ENCODE measurements at places on chromosomes 3 and 15.

- DNase-seq: no peak
These were observed 51.3 kb downstream of the SUCNR1 start for GRCh38 chr3:151924753-151925152.

GRCh38 chr3:135218782-135219181 is 423.7 kb downstream of the EPHB1 start:
- DNase-seq: no peak

DNA sequence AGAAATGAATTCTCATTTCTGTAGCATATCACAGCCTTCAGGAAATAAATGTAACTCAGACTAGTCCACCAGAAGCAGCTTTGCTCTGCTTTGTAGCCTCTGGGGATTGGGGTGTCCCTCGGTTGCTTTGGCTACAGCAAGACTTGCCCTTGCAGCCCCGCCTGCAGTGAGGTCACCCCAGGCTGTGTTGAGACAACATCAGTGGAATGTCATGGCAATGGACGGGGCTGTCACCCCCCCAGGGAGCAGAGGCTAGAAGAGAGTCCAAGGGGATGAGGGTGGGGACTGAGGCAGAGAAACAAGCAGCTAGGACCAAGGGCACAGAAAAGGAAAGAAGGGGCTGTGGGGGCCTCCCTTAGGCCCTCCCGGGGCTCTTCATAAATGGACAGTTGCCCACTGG is 854 bp downstream of the CLEC3B start:
- no peak for DNase-seq

GRCh38 chr3:149621218-149622005 is 36.4 kb downstream of the WWTR1 start:
- peak; percentile 67 for DNase-seq

DNA sequence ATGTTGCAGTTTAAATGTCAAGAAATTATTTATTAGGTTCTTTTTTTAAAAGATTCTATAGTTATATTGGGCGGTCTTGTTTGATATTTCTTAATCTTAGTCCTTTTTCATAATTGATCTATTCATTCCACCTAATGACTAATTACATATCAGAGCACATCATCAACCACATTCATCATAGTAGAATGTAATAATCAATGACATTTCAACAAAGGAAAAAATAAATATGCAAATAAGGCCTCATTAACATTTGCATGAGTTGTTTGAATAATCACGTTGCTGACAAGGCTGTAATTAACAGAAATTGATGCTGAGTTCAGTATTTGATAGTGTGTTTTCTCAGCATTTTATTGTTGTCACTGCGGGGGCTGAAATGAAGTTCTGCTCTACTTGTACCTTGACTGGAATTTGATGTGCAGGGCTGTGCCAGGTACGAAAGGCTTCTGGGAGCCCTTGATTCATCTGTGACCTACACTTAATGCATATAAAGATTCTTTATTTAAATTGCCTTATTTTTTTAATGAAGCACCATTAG is 215.7 kb downstream of the TCF12 start:
- DNase-seq: no peak

DNA sequence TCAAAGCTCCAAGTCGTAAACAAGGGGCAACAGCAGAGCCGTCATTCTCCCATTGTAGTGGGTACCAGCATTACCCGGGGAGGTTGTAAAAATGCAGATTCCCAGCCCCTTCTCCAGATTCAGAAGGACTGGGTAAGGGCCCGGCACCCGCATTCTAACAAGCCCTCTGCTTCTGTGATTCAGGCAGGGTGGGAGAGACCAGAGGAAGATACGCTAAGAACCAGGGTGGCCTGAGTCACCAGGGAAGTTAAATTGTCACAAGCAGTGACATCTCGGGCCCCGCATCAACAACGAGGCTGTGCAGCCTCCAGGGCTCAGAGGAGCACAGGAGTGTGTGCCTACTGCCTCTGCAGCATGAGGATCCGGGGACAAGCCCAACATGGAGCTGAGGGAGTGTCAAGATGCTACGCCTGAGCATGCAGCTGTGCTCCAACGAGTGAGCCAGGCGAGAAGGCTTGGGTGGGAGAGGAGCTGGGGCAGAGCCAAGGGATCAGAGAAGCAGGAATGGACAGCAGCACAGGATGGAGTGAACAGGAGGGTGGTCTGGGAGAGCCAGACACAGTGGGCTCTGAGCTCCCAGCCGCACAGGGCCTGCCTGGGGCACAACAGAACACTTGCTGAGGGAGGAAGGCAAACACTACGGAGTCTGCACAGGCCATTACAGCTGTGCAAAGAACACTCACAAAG is 68.5 kb downstream of the CPN2 start:
- DNase-seq: no peak

DNA sequence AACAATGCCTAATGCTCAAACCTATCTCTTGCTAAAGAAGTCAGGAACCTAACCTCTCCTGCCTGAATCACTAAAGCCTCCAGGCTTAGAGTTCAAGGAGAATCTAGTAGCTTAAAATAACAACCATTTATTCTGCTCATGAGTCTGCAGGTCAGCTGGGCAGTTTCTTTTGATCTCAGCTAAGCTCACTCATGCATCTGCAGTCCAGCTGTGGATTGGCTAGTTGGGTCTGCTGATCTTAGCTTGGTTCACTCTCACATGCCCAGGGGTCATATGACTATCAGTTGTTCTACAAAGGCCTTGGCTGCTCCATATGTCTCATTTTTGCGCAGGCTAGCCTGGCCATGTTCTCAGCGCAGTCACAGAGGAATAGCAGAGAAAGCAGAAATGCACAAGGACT is 109.2 kb upstream of the STT3B start:
- DNase-seq: peak; percentile 4

GRCh38 chr15:63992300-63992699 is 54.0 kb downstream of the DAPK2 start:
- no peak for DNase-seq

GRCh38 chr15:37104424-37104981 is 4.2 kb upstream of the MEIS2 start:
- DNase-seq: no peak

- DNase-seq: no peak
These were observed 212.2 kb downstream of the ZNF621 start for GRCh38 chr3:40736943-40737342.

DNA sequence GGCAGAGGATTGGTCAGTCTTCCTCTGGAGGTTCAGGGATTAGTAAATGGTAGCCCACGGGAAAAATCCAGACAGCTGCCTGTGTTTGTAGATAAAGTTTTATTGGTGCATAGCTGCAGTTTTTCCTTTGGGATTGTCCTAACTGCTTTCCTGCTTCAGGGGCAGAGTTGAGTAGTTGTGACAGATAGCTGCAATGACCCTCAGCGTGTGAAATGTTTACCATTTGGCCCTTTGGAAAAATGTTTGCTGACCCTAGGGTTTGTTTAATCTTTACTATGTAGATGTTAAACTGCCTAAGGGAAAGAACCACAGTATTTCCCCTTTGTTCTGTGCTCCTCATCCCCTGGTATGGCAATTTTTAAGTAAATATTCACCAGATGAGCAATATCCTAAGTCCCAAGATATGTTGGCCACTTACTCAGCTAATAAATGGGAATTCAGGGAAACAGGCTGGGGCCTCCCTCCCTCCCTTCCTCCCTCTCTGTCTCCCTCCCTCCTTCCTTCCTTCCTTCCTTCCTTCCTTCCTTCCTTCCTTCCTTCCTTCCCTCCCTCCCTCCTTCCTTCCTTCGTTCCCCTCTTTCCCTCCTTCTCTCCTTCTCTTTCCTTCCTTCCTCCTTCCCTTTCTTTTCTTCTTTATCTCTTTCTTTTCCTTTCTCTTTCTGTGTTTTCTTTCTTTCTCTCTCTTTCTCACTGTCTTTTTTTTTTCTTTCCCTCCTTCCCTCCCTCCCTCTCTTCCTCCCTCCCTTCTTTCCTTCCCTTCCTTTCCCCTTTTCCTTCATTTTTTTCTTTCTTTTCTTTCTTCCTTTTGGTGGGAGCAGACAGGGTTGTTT is 234.6 kb upstream of the BHLHE40 start:
- DNase-seq: no peak

DNA sequence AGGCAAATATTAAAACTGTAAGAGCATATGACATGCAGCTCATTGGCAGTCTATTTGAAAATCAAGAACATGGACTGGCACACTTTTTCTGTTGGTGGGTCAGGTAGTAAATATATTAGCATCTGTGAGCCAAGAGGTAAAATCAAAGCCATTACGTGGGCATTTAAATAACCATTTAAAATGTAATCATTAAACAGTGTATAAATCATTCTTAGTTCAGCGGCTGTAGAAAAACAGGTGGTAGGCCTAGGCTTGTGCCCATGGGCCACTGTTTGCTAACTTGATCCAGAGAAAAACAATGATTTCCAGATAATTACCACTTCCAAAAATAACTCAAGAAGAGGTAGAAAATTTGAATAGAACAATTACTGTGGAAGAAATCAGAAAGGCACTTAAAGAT is 105.1 kb downstream of the CHST2 start:
- no peak for DNase-seq

All from suppressor macrophage treated with lipopolysaccharide for 1 hour (primary cell).